GM13976 (cell line): ENCODE measurements at places on chromosomes 2 and 18.

GRCh38 chr2:24471662-24472061 lies 19.4 kb upstream of the NCOA1 start:
- DNase-seq = no peak

DNA sequence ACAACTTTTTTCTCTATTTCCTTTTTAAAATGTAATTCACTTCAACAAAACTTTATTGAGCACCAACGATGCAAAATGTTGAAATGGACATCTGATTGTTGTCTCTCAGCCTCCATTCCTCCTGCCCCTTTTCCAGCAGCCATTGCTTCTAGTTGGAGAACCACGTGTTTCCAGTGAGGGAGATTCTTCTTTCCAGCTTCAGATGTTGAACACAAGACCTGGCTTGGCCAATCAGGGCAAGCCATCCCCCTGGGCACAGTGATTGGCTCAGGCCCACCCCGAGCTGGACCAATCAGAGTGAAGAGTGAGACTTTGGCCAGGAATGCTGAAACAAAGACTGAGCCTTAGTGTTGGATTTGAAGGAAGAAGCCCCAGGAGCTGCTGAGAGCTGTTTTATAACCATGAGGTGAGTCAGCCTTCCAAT lies 59.0 kb downstream of the E2F6 start:
- no peak for DNase-seq

DNA sequence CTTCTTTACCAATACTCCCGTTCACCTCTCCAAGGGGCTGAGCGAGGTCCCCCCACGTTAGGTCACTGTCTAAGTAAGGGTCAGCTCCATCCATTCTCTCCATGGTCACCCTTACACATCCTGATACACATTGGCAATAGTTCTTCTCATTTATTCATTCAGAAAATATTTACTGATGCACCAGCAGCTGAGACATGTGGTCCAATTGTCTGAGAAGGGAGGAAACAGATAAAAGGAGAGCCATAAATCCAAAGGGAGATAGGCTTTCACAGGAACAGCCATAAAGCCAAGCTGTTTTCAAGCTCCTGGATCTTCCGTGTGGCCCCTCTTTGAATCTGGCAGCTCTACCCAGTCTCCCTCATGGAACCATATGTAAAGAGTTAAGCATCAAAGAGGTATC lies 121.2 kb downstream of the TXNL1 start:
- DNase-seq = no peak

DNA sequence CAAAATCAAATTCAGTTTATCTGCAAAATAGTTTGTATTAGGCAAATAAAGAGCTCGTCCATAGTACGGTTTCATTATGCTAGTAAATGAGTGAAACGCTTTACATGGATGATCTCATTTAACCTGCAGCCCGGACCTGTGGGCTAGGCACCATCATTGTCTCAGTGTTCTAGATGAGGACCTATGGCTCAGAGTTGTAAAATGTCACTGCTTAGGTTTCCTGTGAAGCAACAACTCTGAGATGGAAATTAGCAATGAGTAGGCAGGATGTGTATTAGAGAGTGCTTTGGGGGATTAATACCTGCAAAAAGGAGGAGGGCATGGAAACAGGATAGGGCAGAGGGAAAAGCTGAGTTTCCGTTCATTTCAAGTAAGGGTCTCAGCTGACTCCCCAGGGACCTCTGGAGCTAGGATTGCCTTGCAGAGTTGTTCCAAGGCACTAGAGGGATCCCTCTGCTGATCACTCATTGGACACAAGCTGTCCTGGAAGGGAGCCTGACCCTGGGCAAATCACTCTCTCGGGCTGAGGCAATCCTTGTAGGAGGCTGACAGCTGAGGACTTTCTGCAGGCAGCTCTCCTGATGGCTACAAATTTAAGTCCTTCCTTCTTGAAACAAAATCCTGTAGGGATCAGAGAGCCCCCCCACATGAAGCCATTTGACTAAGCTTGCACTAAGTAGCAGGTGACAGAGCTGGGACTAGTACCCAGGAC lies 58.8 kb upstream of the SIX2 start:
- DNase-seq = no peak

DNA sequence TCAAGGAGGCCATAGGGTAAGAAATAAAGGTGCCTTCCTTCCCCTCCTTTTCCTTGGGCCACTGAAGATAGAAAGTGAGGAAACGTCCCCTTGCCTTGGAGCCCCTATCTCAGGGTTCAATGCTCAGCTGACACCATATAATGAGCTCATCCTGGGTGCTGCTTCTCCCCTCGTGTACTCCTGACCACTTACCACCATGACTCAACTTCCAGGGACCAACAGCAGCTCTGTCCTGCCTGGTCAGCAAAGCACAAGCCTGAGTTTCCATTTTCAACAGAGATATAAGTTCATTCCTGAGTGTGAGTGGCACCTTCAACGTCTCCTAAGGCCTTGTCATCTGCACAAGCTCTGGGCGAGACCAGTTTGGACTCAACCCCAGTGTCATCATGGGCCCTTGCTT lies 151.2 kb downstream of the CAPN13 start:
- DNase-seq = no peak

DNA sequence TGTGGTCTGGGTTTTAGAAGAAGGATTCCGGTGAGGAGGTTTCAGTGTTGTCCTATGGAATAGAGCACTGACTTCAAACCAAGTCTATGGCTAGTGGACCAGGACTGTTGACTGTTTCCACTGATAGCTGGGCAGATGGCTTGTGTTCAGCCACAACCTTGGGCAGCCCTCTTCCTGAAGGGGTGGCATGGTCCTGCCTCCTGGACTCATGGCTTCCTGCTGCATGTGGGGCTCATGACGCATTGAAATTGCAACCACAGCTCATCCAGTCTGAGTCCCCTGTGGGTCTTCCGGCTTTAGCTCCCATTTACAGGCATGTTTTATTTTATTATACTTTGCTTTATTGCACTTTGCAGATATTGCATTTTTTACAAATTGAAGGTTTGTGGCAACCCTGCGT lies 105.0 kb downstream of the B3GNT2 start:
- no peak for DNase-seq

- DNase-seq = no peak
Observed at GRCh38 chr2:70011335-70011734, 49.9 kb upstream of the ASPRV1 start.

GRCh38 chr2:48397846-48398245 lies 132.1 kb upstream of the STON1 start:
- no peak for DNase-seq

- no peak for DNase-seq
Observed at GRCh38 chr2:119522671-119523070, 1.6 kb downstream of the SCTR start.

GRCh38 chr2:32748158-32748557 lies 120.3 kb downstream of the TTC27 start:
- DNase-seq = no peak

DNA sequence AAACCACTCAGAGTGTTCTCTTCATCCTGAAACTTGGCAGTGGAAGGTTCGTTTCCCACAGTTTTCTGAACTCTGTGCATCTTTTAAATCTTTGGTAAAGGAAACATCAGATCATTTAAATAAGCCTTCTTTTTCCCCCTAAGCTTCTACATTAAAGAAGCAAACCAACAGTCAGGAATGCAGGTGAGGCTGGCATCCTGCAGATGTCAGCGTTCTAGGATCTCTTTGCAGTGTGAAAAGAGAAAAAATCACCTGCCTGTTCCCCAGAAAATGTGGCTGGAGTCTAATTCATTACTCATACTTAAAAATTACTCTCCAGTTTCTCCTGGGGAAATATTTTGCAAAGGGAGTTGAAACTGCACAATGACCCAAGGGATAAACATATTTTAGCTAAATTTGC lies 64.5 kb upstream of the ZCCHC2 start:
- DNase-seq = no peak

DNA sequence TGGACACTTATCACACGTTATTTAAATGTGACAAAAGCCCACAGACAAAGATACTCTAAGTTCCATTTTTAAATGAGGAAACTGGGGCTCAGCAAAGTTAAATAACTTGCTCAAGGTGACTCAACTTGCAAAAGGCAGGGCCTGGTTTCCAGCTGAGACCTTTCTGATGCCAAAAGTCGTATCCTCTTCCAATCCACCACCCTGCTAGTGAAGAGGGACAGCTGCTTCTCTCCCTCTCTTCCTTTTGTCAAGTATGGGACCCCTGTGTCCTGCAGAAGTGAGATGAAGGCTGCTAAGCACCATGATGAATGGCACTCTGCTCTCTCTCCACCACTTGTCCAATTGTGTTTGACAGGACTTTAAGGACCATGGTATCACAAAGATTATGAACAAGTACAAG lies 140.9 kb downstream of the DYM start:
- no peak for DNase-seq

DNA sequence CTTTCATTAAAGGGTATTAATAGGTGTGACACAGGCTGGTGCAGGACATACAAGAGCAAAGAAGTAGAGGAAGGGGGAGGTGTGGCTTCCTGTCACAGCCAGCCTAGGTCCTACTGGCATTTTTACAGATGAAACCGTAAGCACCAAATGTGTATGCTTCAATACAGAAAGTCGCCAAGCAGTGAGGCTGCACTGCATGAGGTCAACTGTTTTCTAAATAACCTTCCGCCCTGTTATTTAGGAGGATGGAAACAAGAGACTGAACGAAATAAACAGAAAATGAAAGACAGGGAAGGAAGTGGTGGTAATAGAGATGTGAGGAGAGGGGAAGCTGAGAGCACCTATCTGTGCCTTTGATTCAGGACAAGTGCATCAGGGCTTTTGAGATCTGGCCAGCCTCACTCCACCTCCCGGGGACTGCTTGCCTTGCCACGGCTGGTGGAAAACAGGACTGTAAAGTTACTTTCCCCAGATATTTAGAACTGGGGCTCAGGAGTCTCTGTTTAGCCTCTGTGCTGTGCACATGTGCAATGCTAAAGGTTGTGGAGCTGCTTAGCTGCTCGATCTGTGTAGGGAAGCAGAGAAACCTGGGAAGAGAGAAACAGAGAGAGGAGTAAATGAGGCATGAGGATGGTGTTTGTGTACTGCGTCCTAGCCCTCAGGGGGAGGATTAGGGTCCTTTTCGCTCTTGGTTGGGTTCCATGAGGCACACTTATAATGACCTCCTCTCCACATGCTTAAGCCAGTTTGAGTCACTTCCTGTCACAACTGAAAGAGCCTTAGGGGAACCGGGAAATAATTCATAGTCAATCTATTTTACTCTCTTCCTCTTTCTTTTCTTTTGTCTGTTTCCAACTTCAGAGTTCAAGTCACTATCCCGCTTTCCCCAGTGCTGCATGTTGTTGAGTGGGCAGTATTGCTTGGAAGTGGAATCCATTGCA lies 62.3 kb upstream of the BOD1L2 start:
- DNase-seq = peak; percentile 52

DNA sequence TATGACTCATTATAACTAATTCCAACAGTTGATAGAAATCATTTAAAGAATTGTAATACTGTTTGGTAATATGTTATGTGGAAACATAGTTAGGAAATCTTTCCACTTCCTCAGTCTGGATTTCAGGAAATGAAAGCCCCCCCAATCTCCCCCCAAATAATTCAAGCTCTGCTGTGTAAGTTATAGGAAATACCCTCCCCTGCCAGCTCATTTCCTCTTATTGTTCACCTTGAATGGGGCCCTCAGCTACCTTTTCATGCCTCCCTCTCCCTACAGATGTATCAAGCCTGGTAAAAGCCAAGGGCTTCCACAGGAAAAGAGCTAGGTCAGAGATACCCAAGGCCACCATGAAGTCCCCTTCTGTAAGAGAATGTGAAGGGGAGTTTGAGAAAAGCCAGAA lies 155.5 kb downstream of the CNTNAP5 start:
- no peak for DNase-seq

GRCh38 chr2:56222481-56222880 lies 38.7 kb downstream of the CCDC85A start:
- no peak for DNase-seq

- no peak for DNase-seq
Observed at GRCh38 chr18:4631239-4631638, 176.1 kb upstream of the DLGAP1 start.

GRCh38 chr18:80254971-80255500 lies 7.7 kb upstream of the PARD6G start:
- no peak for DNase-seq

DNA sequence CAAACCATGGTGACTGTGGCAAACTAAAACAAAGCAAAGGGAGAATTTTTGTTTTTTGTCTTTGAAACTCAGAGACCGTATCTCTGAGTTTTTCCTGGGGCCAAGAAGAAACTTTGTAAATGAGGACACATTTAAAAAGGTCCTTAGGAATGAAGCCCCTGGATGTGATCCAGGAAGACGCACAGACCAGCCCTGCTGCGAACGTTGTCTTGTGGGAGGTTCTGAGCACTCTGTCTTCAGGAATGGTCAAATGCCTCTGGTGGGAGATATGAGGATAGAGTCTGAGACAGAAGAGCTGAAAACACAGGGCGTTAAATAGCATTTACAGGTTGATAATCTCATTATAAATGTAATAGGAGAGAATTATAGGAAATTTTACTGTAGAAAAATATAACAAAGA lies 893.5 kb upstream of the KLHL29 start:
- no peak for DNase-seq

DNA sequence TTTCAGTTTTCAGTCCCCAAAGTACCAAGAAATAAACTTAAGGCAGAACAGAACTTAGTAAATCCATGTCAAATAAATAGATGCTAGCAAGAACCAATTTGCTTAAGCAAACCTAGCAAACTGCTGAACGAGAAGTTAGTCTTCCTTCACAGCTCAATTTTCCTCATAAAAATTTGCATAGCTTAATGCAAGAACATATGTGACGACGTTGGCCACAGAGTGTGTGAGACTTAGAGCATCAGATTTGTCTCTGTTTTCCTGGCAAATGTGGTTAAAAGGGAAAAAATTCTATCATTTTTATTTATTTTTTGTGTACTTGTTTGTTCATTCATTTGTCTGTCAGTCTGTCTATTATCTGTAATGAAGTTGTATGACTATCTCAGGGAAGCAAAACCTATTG lies 485.7 kb downstream of the THSD7B start:
- no peak for DNase-seq

GRCh38 chr18:9516437-9517064 lies 41.2 kb downstream of the RALBP1 start:
- DNase-seq = peak; percentile 56

GRCh38 chr2:239162976-239163687 lies 237.7 kb downstream of the HDAC4 start:
- DNase-seq = no peak

- DNase-seq = no peak
Observed at GRCh38 chr2:212941361-212941760, 210.1 kb downstream of the IKZF2 start.

DNA sequence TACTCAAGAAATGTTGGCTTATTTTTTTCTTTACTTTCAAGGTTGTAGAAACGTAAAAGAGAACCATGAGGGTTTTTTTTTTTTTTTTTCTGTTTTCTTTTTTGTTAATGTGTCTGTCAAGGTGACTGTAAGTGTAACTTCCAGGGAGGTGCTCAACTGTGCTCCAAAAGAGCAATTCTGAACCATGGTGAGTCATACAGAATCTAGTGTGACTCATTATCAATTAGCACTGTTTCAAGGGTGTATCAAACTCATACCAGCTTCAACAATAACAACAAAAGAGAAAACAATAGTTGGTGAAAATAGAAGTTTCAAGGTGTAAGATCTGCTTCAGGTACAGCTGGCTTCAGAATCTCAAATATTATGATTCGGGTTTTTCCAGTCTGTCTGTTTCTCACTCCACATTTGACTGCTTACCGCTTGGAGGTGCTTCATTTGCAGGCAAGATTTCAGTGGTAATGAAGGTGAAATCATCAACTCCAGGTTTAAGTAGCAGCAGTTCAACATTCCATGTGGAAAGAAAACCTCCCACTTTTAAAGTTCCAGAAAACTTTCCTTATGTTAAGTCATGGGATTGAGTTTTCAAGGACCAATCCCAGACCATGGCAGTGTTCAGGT lies 850.6 kb downstream of the CNTNAP5 start:
- DNase-seq = no peak
